Stimulated activated CD8-positive, alpha-beta memory T cell treated with anti-CD3 and anti-CD28 coated beads, Interleukin-7, amount 100 ng/mL, for 4 hours (primary cell): ENCODE measurements at places on chromosomes 1 and 21.
A peak's percentile ranks its signal among the peaks of the same experiment; 100 is the strongest.

- DNase-seq: no peak
Observed at GRCh38 chr1:36881068-36881405, 153.3 kb downstream of the GRIK3 start.

GRCh38 chr1:6738987-6739676 is 37.5 kb upstream of the DNAJC11 start:
- no peak for DNase-seq

- DNase-seq: no peak
Observed at GRCh38 chr1:233597489-233597901, 16.4 kb upstream of the KCNK1 start.

DNA sequence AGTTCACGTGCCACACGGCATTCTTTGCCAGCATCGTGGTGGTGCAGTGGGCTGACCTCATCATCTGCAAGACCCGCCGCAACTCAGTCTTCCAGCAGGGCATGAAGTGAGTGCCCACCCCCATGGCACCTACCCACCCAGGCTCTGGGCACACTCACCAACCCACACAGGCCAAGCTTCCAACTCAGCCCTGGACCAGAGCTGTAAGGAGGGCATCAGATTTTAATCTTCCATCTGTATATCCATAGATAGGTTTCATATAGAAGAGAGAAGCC is 14.5 kb upstream of the ATP1A4 start:
- DNase-seq: no peak

GRCh38 chr1:87806379-87807094 is 477.9 kb downstream of the LMO4 start:
- no peak for DNase-seq

- no peak for DNase-seq
Observed at GRCh38 chr1:66350001-66350547, 183.9 kb upstream of the SGIP1 start.

- no peak for DNase-seq
Observed at GRCh38 chr1:37399205-37399604, 75.2 kb upstream of the ZC3H12A start.

GRCh38 chr1:246152986-246153431 is 354.1 kb downstream of the SMYD3 start:
- DNase-seq: no peak

DNA sequence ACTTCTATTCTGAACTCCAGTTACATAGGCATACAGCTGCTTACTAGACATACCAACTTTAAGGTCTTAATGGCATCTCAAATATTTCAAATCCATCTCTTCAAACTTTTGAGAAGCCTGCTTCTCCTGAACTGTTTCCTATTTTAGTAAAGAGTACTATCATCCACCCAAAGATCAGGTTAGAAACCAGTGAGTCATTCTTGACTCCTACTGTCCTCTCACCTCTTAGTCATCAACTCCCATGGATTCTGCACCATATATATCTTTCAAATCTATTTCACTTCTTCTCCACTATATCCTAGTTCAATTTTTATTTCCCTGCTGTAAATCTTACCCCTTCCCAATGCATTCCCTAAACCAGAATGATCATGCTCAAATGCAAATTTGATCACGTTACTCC is 18.1 kb upstream of the BEND5 start:
- no peak for DNase-seq

GRCh38 chr1:228374711-228375577 is 31.7 kb downstream of the TRIM11 start:
- DNase-seq: no peak

- DNase-seq: no peak
Observed at GRCh38 chr21:37032877-37033471, 26.5 kb downstream of the RIPPLY3 start.

DNA sequence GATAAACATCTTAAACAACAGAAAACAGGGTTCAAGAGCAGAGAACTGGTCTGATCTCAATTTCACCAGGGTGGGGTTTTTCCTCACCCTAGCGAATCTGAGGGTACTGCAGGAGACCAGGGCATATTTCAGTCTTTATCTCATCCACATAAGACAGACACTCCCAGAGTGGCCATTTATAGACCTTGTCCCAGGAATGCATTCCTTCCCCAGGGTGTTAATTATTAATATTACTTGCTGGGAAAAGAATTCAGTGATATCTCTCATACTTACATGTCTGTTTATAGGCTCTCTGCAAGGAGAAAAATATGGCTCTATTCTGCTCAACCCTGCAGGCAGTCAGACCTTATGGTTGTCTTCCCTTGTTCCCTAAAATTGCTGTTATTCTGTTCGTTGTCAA is 84.1 kb downstream of the LYPLAL1 start:
- DNase-seq: no peak

DNA sequence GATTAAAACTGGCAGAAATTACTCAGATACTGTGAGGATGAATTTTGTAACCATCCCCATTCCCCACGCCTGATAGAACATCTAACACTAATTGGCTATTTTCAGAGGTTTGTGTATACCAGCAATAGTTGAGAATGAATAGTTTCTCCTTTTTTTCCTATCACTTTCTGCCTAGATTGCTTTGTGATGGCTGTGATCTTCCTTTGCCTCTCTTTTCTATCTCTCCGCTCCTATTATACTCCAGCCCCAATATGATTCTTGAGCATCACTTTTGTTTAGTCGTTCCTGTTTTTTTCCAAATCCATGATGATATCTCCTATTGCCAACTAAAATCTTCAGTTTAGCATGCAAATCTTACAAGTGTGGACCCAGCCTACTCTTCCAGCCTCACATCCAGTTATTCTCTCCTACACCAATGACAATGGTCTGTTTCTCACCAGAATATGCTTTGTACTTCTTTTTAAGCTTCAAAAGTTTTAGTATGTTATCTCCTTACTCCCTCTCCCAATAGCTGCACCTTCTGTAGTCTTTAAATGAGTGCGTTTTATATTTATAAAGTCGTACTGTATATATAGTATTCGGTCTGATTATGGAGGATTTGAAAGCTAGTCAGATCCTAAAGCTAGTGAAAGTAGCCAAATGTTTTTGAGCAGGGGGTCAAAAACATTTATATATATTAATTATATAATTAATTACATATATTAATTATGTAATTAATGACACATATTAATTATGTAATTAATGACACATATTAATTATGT is 25.2 kb downstream of the MAGI3 start:
- no peak for DNase-seq

DNA sequence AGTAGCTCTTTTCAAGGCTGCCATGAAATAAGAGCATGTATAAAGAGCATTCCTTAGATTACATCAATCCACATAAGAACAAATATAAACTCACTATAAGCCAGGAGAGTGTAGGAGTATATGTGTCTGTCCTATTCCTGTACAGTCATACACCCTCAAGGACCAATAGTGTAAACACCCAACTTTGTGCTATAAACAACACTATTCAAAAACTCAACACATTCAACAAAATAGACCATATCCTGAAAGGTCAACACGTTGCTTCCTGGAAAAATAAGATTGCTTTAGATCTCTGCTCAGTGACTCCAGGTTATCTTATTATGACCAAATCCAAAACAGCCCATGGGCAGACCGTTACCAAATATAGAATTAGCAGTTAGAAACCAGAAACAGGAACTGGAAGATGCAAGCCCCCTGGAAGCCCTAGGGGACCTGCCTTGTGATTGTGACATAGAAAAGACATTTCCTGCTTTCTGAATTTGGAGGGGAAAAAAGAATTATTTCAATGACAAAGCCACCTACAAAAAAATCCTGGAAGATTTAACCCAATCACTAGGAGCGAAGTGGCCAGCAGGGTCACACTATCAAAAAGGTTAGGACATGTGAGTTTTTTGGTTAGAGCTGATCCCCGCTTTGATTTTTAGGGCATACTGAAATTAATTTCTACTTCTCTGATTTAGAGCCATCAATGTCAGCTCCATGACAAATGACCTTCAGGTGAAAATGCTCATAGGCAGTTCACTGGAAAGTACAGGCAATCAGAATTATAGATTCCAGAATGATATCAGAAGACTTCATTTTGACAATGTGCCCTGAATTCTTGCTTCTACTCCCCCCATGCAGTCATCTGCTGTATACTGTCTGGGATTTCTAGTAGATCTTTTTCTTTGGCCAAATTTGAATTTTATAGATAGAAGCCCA is 59.9 kb downstream of the LRRC8C start:
- no peak for DNase-seq

DNA sequence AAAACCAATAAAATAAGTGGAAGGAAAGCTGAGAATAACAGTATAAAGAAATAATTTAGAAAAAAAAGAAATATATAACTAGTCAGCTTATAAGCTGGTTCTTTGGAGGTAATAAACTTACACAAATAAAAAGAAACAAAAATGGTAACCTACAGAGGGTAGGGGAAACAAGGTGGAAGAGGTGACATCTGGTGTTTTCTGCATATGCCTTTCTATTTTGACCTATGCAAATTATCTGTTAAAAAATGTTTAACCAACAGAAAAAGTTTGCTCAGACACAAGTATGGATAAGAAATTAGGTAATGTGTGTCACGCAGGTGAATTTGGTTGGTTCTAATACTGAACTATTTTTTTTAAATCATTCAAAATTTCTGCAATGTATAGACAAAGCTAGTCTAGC is 53.6 kb upstream of the DMRTA2 start:
- no peak for DNase-seq

DNA sequence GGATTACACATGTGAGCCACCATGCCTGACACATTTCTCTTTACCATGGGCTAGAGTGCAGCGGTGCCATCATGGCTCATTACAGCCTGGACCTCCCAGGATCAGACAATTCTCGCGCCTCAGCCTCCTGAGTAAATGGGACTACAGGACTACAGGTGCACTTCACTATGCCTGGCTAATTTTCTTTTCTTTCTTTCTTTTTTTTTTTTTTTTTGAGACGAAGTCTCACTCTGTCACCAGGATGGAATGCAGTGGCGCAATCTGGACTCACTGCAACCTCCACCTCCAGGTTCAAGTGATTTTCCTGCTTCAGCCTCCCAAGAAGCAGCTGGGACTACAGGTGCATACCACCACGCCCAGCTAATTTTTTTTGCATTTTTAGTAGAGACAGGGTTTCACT is 14.8 kb upstream of the KIF1B start:
- DNase-seq: no peak

DNA sequence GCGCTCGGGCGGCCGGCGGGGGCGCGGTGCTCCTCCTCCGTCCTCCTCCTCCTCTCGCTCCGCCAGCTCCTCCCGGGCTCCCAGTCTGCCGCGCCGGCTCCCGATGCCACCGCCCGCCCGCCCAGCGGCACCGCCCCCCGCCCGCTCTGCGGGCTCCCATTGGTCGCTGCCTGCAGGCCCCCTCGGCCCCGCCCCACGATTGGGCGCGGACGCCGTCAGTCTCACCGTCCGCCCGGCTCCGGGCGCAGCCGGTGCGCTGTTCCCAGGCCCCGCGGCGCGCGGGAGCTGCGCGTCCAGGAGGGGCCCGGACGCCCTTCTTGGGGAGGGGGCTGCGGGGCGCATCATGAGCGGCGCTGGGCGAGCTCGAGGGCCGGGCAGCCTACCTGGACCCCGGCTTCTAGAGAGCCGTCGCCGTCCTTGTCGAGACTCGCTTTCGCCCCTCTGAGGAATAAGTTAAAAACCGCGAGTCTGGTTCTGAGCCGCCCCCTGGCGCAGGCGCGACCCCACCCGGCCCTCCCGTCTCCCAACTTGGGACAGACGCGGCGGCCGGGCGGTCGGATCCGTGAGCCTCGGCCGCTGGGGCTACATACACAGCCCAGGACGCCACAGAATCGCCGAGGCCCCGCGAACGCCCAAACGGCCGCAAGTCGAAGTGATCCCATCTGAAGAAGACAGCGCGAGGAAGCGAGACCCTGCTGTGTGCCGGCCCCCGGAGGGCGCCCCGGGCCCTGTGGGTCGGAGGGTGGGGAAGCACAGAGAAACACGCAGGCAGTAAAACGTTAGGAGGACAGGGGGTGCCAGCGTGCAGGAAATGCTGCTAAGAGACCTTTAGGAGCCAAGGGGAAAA is at the start of gene SIPA1L2:
TSS of gene SIPA1L2 (minus strand) at position 87 of the 847 bp plus-strand sequence. CDS start 114,794 bp downstream, outside the sequence.
- peak; percentile 82 for DNase-seq

GRCh38 chr1:167563579-167564246 is 10.2 kb upstream of the CREG1 start:
- no peak for DNase-seq

GRCh38 chr1:84174051-84174556 is 30.0 kb downstream of the PRKACB start:
- DNase-seq: no peak

- no peak for DNase-seq
Observed at GRCh38 chr1:64685217-64685616, 59.7 kb upstream of the RAVER2 start.

DNA sequence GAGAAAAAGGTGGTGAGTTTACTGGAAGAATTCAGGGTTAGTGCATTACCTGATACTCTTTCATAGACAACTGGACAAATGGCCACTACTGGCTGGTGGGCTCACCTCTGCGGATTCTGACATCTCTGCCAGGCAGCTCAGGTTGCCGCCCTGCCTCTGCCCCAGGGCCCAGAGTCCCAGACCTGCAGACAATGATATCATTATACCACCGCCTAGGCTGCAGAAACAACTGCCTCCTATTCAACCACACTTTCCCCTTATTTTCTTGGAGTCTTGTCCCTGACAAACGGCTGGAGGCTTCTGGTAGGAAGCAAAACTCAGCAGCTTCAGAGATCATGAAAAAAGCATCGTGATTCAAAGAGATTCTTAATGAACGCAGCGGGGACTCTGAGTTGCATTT is 37.0 kb downstream of the IRF2BP2 start:
- DNase-seq: no peak

DNA sequence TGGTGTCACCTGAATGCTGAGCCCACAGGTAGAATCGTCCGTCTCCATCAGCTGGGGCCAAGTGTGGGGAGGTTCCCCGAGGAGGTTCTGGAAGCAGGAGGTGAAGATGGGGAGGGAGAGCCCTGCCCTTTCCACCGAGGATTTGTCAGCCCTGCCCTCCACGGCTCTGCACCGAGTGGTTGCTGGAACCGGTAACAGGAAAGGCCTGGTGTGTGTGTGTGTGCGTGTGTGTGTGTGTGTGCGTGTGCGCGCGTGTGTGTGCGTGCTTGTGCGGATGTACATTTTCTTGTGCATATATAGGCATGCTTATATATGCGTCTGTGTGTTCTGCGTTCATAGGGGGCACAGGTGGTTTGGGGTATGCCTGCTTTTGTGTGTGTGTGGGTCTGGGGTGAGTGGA is 3.5 kb downstream of the NBL1 start:
- DNase-seq: no peak

DNA sequence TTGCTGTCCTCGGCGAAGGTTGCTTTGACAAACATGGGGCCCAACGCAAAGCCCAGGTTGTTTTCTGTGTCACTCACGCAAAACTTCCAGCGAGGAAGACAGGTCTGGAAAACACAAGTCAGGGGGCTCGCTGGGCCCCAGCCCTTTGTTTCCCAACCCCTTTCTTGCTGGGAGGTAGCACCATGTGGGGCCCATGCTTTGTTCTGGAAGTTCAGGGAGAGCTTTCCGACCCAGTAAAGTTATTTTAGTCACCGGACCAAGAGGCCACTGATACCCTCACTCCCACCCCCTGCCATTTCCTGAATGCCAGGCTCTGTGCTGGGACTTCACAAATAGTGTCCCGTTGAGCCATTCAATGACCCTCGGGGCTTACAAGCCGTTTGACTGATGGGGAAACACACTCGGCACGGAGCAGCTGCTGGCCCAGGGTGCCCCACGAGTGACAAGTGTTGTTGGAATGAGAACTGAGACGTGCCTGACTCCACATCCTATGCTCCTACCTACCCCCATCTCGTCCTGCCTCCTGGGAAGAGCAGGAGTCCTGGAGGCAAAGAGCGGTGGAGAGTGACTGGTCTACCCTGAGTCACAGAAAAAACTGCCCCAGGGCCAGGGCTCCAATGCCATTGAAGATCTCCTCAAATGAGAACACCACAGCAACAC is 52.0 kb downstream of the ECE1 start:
- no peak for DNase-seq

- no peak for DNase-seq
Observed at GRCh38 chr1:246335151-246335550, 171.9 kb downstream of the SMYD3 start.

GRCh38 chr1:8026976-8027747 is 1.1 kb upstream of the ERRFI1 start:
- no peak for DNase-seq
